ENCODE measurements at places on chromosomes 7 and 10.

- no peak for DNase-seq
These were observed 114.0 kb downstream of the ST7 start for GRCh38 chr7:117067340-117067739.

GRCh38 chr7:36440880-36441279, 51.2 kb downstream of the ANLN start:
- no peak for DNase-seq

GRCh38 chr10:93513091-93513490, 16.7 kb downstream of the CEP55 start:
- DNase-seq, result no peak

DNA sequence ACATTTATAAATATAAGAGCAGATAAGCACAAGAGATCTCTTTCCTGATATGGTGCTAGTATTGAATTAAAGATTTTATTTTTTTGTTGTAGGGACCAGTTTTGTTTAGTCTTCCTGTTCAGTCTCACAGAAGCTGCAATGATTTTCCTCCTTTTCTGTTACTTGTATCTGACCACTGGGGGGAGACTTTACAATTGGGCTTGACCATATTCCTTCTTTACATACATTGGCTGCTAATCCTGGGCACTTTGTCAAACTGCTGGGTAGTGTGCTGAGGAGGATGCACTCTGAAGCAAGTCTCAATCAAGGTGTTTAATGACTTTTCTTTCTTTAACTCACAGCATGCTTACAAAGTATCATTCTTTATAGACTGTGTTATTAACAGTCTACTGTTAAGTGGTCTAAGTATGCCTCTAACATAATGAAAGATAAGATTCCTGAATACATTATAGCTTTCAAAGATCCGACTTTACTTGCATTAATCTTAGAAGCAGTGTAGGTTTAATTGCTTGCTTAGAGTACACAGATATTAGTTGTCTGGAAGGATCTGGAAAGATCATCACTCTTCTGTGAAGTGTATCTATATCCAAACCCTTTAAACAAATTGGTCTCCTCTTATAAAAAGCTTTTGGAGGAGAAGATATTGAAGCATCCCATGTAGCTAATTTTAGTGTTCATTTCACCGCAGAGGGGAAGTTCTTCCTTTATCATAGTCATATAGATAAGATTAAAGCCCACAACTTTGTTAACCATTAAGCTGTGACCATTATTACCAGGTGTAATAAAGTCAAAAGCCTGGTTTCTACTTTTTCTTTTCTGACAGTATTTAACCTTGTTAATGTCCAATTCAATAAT, 3.1 kb downstream of the PALS2 start:
- no peak for DNase-seq

DNA sequence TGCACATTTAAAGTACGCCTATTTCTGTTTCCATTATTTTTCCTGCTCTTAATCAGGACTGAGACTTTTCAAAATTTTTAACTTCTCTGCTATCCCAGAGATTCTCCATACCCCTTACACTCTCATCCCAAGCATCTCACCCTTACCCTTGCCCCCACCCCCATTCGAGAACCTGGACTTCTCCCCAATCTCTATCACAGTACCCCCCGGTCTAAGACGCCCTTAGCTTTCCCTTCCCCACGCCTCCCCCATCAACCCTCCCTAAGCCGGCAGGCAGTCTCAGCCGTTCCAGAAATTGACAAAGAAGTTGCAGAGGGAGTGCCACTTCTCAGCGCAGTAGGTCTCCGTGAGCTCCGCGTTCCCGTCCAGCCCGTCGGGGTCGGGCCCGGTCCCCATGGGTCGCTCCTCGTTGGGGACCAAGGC, 1.4 kb downstream of the FGFBP3 start:
- DNase-seq, result no peak

DNA sequence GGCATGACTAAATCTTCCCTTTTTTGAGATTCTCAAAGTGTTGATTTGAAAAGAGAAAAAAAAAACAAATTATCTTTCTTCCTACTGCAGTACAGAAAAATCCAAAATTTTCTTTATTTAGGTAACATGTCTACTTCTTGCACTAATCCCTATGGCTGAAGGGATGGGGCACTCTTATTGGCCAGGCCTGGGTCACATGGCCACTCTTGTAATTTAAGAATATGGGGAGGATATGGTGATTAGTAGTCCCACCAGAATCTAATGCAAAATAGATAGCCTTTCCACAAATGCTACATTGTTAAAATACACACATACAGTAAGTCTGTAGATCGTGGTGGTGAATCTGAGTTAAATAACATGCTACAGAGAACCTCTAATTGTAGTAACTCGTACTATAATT, 7.0 kb upstream of the PALS2 start:
- no peak for DNase-seq

DNA sequence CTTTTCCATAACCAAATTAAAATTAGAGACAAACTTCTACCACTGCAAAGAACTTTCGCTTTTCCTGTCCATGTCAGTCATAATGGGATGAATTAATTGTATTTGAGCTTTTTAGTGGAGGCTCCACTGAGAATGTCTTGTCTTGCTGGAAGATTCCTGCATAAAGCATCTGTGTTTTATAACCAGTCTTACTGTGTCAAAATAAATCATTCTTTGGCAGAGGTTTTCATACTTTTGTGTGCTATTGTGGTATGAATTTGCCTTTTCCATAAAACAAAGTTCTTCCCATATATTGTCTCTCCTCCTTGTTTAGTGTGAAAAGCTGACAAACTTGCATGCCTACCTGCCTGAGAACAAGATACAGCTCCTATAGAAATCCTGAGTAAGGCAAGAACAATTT, 124.8 kb upstream of the CCDC6 start:
- no peak for DNase-seq

GRCh38 chr7:17062151-17063044, 180.6 kb upstream of the AGR3 start:
- DNase-seq, result no peak

DNA sequence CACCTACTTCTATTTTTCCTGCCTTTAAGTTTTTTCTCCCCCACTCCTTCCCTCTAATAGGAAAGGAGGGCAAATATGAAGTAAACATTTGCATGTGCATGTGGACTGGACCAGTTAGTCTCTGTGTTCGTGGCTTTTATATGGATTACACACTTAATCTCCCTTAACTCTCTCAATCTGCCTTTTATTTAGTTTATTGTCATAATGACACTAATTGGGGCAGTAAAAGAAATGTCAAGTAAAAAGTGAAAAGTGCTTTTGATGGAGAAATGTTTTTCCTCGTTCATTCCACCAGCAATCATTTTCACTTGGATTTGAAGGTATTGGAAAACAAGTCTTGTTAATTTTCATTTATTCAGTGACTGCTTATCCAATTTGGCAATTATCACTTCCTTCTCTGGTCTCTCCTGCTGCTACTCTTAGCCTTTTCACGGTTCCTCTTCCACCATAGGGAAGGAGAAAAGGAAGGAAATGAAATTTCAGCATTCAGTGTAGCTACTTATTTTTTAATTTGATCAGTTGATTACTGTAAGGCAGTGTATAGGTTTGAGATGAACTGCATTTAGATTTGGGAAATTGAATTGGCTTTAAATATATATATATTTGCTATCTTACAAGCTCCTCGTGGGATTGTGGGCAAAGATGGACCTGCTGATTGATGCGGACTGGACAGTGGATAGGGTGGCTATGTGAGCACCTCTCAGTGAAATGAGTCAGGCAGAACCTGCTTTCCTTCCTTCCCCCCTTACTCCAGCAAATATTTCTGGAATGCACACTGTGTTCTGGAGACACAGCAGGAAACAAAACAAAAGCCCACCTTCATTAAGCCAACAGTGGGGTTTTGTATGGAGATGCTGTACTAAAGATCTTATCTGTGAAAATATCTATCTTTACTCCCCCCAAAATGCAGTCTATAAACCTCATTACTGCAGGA, 77.5 kb downstream of the LRRC4 start:
- no peak for DNase-seq

DNA sequence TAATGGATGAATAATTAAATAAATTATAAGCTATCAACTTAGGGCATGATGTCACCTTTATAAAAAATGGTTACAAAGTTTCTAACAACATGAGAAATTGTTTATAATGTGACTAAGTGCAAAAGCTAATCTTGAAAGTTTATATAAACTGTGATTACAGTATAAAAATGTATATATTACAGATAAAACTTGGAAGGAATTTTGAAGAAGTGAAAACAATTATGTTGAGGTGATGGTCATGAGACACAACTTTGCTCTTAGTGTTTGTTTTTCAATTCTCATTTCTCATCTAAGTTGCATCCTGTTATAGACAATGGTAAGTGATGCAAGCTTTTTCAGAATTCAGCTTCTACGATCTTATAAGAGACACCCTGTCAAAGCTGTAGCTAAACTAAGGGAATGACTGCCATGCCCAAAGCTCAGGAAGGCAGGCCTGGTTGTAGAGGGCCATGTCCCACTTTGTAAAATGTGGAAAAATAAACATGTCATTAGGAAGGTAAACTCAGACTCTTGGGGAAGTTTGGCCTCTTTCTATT, 23.9 kb downstream of the MACC1 start:
- no peak for DNase-seq

GRCh38 chr7:117816727-117817126, 56.5 kb downstream of the CTTNBP2 start:
- DNase-seq, result no peak

GRCh38 chr7:137084607-137085380, 216.3 kb downstream of the CHRM2 start:
- DNase-seq, result no peak

- DNase-seq, result peak; percentile 15
These were observed 69.4 kb upstream of the HECTD2 start for GRCh38 chr10:91340613-91341362.

GRCh38 chr10:92222603-92223262, 68.1 kb downstream of the CPEB3 start:
- no peak for DNase-seq

DNA sequence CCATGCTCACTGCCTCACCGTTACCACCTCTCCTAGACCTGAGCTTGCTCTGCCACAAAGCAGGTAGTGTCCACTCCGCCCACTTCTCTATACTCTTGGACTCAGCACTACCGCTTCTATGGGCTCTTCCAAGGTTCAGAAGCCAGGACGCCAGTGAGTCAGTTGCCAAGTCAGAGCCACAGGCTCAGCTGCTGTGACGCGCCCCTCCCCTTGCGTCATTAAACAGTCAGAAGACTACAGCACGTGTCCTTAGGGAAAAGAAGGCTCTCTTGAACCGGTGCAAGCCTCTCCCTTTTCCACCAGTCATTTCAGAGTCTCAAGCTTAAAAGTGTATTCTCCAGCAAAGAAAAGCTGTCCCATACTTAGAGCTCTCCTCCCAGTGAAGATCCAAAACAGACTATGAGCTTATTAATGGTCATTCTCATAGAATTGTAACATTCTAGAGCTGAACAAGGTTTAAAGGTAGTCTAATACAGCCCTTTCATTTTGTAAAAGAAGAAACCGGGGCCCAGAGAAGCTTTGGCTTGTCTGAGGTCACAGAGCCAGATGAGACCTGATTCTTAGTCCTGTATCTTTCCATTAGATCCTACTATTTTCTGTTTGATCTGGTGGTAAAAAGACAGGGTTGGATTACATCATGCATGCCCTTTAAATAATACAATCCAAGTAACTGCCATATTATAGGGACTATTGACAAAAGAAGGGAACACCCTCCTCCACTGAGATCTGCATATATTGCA, 40.9 kb upstream of the MET start:
- DNase-seq, result peak; percentile 83

- DNase-seq, result no peak
These were observed 12.3 kb downstream of the SVIL start for GRCh38 chr10:29622382-29622922.

GRCh38 chr7:64541438-64542359, 21.2 kb downstream of the ZNF680 start:
- DNase-seq, result peak; percentile 88

DNA sequence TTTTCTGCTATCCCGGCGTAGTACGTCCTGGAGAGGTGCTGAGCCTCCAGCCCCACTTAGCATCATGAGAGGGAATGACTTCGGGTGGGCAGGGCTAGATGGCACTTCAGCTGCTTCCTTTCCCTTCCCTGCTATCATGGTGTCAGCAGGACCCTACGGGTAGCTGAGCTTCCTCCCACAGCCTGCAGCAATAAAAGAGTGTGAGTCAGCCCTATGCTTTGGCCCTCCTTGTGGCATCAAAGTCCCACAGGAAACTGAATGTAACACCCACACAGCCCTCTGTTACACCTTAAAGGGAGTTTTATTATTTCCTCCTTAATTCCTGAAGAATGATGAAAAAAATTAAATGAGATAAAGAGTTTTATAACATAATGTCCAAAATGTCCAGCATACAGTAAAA, 458.1 kb downstream of the RPS24 start:
- DNase-seq, result no peak

- no peak for DNase-seq
These were observed 345.7 kb downstream of the GLRX3 start for GRCh38 chr10:130481936-130482335.

GRCh38 chr10:2985729-2986232, 81.6 kb upstream of the PFKP start:
- no peak for DNase-seq

GRCh38 chr10:132229834-132230556, 43.2 kb downstream of the DPYSL4 start:
- DNase-seq, result peak; percentile 32

Measured in adrenal gland (tissue), 19 donors.